Tibial nerve (tissue), 4 donors: ENCODE measurements at places on chromosomes 4 and X. TPM values are rescaled to one million over a fixed set of nuclear protein-coding genes. Genes with fewer than 3 reads are reported as not detected.

DNA sequence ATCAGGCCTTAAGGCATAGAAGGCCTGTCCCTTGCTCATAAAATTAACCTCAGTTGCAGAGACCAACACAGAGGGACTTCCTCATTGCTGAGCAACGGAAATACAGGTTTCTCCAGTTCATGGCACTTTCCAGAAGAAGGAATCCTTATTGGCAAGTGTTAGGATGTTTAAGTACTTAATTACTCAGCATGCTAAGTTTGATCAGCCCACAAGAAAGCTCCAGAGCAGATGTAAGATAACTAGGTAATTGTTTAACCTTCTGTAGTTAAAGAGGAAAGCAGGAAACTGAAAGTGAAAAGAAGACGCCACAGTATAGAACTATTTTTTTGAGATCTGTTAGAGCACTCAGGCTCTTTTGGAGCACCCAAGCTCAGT, 33.5 kb downstream of the SMS start:
- peaks cover 11% of the 10 kb centered on the region for H3K27me3 ChIP-seq
- no peak overlapping the region for H3K4me3 ChIP-seq
- DNase-seq = no peak
- no peaks in the 10 kb centered on the region for H3K4me1 ChIP-seq
- no peaks in the 10 kb centered on the region for H3K36me3 ChIP-seq

GRCh38 chr4:4477796-4478195, 64.1 kb downstream of the STX18 start:
- H3K27me3 ChIP-seq = no peaks in the 10 kb centered on the region
- H3K4me1 ChIP-seq = peaks cover 15% of the 10 kb centered on the region
- no peaks in the 10 kb centered on the region for H3K36me3 ChIP-seq
- no peak overlapping the region for H3K27ac ChIP-seq
- H3K4me3 ChIP-seq = no peak overlapping the region

DNA sequence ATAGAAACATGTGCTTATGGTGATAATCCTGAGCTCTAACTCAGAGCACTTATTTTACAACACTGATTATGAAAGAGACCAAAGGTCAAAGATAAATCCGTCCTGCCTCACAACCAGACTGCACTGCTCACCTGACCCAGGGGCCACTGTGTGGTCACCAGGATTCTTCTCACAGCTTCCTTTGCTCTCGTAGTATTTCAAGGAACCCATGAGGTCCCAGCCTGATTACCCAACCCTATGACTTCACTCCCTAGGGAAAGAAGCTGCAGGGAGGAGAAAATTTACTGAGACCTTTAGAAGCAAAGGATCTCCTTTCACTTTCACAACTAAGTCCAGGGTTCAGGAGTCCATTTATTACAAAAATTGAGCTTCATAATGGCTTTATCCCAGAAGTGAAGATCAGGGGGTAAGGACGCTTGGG, 9.6 kb downstream of the SLC25A5 start:
- H3K27me3 ChIP-seq = no peaks in the 10 kb centered on the region
- H3K4me3 ChIP-seq = no peak overlapping the region
- peak; percentile 34 for DNase-seq
- H3K36me3 ChIP-seq = no peaks in the 10 kb centered on the region
- no peaks in the 10 kb centered on the region for H3K4me1 ChIP-seq

DNA sequence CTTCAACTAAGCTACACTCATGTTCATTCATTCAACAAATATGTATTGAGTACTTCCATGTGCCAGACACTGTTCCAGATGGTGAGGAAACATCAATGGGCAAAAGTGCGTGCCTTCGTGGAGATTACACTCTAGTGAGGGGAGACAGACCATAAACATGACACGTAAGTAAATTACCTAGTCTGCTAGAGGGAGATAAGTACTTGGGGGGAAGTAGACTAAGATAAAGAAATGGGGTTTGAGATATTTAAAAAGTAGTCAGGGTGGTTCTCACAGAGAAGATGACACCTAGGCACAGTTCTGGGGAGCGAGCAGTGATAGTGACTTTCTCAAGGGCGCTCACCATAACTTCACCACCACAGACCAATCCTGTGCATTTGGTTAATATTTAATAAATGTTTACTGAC, 11.7 kb downstream of the JCHAIN start:
- DNase-seq = no peak
- H3K36me3 ChIP-seq = no peaks in the 10 kb centered on the region
- no peak overlapping the region for H3K27ac ChIP-seq
- H3K4me3 ChIP-seq = no peak overlapping the region

- H3K27me3 ChIP-seq = no peaks in the 10 kb centered on the region
- no peaks in the 10 kb centered on the region for H3K4me1 ChIP-seq
- no peak overlapping the region for H3K4me3 ChIP-seq
These were observed 85.1 kb upstream of the SHOX start for GRCh38 chrX:545452-545885.

DNA sequence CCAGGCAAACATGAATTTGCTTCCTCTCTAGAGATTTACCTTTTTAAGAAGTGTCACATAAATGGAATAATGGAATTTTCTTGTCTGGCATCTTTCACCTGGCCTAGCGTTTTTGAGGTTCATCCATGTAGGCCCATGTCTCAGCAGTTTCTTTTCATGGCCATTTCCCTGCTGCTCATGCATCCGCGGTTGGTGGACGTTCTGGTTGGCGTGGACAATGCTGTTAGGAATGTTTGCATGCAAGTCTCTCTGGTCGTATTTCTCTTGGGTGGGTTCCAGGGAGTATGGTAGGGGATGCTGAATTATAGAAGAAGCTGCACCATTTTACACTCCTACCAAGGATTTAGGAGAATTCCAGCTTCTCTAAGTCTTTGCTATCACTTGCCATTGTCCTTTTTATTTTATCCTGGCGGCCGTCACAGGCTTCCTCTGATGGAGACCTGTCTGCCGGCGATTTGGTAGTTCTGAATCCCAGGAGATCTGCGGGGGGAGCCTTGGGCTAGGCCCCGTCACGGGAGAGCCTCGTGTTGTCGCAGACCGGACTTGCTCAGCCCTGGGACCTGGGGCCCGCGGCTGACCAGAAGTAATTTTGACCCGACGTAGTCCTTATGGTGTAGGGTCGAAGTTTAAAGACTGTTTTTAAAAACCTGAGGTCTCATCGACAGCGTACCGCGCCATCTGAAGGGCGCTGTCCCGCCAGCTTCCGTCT, 56.9 kb upstream of the TADA2B start:
- peak; percentile 66 for DNase-seq
- H3K36me3 ChIP-seq = no peaks in the 10 kb centered on the region

- peak overlapping the region; percentile 98 for H3K4me3 ChIP-seq
- H3K4me1 ChIP-seq = peaks cover 34% of the 10 kb centered on the region
- H3K36me3 ChIP-seq = no peaks in the 10 kb centered on the region
- H3K27me3 ChIP-seq = no peaks in the 10 kb centered on the region
- DNase-seq = peak; percentile 51
- peak overlapping the region; percentile 98 for H3K27ac ChIP-seq
These were observed 671 bp upstream of the EIF4E start for GRCh38 chr4:98929341-98930267.

DNA sequence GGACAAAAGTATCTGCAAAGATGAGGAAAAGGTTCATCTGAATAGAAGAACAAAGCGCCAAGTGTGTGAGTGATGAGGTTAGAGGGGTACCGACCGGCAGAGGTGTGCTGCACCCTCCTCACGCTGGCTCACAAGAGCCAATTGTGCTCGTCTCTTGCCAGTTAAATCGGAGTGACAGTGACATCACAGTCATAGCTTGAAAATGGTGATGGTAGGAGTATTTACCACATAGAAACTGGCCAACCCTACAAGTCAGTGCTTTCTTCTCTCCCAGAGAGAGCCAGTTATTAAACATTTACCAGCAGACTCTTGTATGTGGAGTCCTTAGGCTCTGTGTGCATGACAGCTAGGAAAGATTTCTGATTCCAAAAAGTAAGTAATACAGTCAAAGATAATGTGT, 32.4 kb downstream of the CLDN22 start:
- no peak overlapping the region for H3K4me3 ChIP-seq
- no peaks in the 10 kb centered on the region for H3K27me3 ChIP-seq
- no peak for DNase-seq
- H3K27ac ChIP-seq = no peak overlapping the region
- no peaks in the 10 kb centered on the region for H3K36me3 ChIP-seq

- H3K4me3 ChIP-seq = no peak overlapping the region
- no peaks in the 10 kb centered on the region for H3K36me3 ChIP-seq
- no peak for DNase-seq
- no peak overlapping the region for H3K27ac ChIP-seq
These were observed 67.3 kb upstream of the HHIP start for GRCh38 chr4:144578681-144579080.

- H3K27me3 ChIP-seq = no peaks in the 10 kb centered on the region
- no peaks in the 10 kb centered on the region for H3K4me1 ChIP-seq
- no peak overlapping the region for H3K4me3 ChIP-seq
- DNase-seq = no peak
These were observed 155.8 kb downstream of the ANTXR2 start for GRCh38 chr4:79917246-79917645.

DNA sequence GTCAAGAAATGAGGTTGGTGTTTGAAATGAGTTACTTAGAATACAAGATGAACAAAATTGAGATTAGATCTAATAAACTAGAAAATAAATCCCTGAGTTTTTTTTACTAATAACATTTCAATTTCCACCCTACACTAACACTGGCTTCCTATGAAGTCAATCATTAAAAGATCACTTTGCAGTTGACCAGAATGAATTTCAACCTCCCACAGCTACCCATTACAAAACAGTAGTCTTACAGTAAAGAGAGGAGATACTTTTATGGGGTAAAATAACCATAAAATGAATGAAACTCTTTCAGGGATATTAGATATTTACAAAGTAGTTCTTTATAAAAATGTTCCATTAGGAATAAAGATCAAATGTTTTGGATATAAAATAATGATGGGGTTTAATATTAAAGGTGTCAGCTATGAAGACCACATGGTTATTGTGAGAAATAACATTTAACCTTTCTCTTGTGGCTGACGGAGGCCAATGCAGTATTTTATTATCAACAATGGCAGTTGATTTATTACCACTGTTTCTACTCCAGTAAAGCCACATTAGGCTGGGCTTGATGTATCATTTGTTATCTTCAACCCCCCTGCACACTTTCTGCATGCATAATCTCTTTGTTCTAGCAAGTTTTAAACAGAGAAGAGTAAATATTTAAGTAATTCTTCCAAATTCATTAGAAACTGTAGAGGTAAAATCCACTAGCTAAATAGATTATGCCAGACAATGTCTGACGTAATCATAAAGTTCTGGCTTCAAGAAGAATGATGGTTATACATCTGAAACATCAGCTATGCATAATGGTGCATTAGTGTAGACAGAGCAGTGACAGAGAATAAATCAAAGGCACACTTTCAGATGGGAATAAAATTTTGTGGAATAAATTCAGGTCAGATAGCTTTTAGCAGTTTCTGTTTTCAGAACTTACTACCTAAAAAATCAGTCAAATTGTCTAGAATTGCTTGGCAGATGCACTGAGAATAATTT, 516.6 kb downstream of the PCDH18 start:
- no peaks in the 10 kb centered on the region for H3K27me3 ChIP-seq
- H3K36me3 ChIP-seq = no peaks in the 10 kb centered on the region
- no peak for DNase-seq
- H3K4me1 ChIP-seq = no peaks in the 10 kb centered on the region
- H3K27ac ChIP-seq = no peak overlapping the region

GRCh38 chr4:145937971-145938611, 532 bp downstream of the ZNF827 start:
- H3K36me3 ChIP-seq = no peaks in the 10 kb centered on the region
- H3K4me1 ChIP-seq = peaks cover 8% of the 10 kb centered on the region
- DNase-seq = no peak
- peak overlapping the region; percentile 85 for H3K4me3 ChIP-seq
- peak overlapping the region; percentile 89 for H3K27ac ChIP-seq
- H3K27me3 ChIP-seq = no peaks in the 10 kb centered on the region

DNA sequence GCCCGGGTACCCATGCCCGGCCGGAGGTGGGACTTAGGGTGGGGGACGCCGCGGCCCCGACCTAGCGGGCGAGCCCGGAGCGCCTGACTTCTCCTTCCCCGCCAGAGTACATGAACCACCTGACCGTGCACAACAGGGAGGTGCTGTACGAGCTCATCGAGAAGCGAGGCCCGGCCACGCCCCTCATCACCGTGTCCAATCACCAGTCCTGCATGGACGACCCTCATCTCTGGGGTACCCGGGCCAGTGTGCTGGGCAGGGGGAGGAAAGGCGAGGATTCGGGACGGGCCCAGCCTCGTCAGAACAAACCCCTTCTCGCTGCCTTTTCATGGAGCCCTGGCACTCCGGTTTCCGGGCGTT, 622 bp downstream of the TAFAZZIN start:
- no peaks in the 10 kb centered on the region for H3K36me3 ChIP-seq
- DNase-seq = peak; percentile 60
- no peaks in the 10 kb centered on the region for H3K4me1 ChIP-seq
- no peaks in the 10 kb centered on the region for H3K27me3 ChIP-seq
- peak overlapping the region; percentile 89 for H3K4me3 ChIP-seq
- H3K27ac ChIP-seq = peak overlapping the region; percentile 97

DNA sequence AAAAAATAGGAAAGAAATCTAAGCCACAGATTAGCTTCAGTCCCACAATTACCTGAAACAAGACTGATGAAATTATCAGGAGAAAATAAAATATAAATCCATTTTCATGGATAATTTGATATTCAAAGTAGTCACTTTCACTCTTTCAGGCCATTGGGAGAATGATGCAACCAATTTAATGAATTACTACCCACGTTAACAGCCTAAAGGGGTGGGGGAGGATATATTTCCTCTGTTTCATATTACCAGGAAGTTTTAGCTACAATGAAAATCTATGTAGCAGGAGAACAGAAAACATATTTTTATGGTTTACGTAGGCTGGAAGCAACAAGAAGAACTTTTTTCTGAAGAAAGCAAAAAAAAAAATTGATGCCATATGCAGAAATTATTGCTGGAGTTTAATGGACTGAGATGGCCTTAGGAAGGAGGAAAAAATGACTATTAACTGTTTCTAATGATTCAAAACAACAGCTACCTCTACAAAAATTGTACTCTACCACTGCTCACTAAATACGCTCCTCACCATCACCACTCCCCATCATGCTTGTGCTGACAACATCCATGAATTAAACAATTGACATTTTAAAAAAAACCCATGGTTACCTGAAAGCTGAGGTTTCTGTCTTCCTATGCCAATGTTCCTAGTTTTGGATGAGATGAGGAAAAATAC, 100.9 kb downstream of the CXXC4 start:
- no peak overlapping the region for H3K27ac ChIP-seq
- no peaks in the 10 kb centered on the region for H3K4me1 ChIP-seq
- no peaks in the 10 kb centered on the region for H3K27me3 ChIP-seq
- H3K4me3 ChIP-seq = no peak overlapping the region
- no peak for DNase-seq

DNA sequence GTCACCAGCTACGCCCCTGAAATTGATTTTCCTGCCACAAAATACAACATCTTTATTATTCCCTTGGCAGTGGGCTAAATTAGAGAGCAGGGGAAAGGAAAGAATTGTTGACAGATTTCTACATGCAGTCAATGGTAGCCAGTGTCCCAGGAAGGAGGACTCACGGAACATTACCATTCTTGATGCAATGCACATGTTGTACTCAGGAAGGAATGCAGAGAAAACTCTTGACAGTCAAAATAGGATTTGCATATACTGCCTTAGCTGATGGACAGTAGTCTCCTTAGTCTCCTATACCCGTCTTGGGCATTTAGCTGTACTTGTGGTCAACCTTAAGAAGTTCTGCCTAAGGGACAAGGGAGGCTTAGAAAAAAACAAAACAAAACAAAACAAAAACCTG, 158.0 kb upstream of the GYPA start:
- no peak overlapping the region for H3K4me3 ChIP-seq
- no peak for DNase-seq
- no peak overlapping the region for H3K27ac ChIP-seq
- no peaks in the 10 kb centered on the region for H3K27me3 ChIP-seq

Gene COL4A6
- total RNA-seq = 0.21 TPM

Gene NAP1L2
- total RNA-seq = 5.2 TPM

Gene PDHA2
- not detected for total RNA-seq

Gene POLA1
- 27.8 TPM for total RNA-seq

Gene RBM47
- 22.8 TPM for total RNA-seq

Gene GLOD5
- not detected for total RNA-seq

Gene RBMXL3
- not detected for total RNA-seq

Gene EIF4E
- total RNA-seq = 73.0 TPM

Gene GAB3
- total RNA-seq = 6.1 TPM

Gene SRPK3
- 0.98 TPM for total RNA-seq
